ENCODE measurements at places on chromosomes 2 and 18. TPM values are rescaled to one million over a fixed set of nuclear protein-coding genes. Genes with fewer than 3 reads are reported as not detected.
A peak's percentile ranks its signal among the peaks of the same experiment; 100 is the strongest.

Gene PIK3C3
- 38.7 TPM for total RNA-seq

Gene UGT1A4
- total RNA-seq, result not detected

Gene SRD5A2
- not detected for total RNA-seq

Gene ACMSD
- total RNA-seq, result not detected

Gene PPP1R7
- 77.1 TPM for total RNA-seq

Gene MC2R
- not detected for total RNA-seq

DNA sequence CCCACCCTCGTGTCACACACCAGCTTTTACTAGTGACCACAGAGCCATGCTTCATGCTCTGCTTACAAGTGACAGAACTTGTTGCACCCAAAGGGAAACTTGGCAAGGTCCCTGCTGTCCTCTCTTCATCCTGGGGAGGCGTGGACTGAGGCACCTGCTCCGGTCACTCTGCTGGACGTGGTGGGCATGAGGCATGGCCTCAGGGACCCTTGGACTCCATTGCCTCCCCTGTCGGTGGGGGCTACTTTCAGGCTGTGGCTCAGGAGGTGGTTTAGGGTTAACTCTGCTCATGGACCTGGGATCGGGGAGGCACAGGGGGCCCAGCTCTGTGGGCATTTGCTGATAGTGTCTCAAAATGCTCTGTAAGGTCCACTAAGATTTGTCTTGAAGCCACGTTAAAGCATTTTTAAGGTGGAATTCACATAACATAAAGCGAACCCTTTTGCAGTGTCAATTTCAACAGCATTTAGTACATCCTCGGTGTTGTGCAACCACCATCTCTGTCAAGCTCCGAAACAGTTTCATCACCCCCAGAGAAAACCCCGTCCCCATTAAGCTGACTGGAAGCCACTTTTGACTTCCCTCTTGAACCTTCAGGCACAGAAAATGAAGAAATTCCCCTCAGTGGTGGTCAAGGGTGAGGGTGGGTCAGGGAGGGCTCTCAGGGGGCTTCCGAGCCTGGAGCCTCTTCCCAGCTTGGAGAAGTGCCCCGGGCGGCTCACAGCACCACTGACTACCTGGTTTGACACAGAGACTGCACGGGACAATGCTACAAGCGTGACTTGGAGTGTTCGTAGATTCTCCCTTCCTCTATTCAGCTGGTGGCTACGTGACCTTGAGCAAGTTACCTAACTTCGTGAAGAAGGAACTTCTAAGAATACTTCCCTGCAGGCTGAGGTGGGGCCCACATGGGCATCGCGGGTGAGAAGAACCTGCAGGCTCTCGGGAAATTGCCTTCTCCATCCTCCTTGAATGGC, 100.0 kb upstream of the HDAC4 start:
- no peak for DNase-seq

GRCh38 chr18:63140997-63141777, 178.4 kb downstream of the BCL2 start:
- DNase-seq, result no peak

DNA sequence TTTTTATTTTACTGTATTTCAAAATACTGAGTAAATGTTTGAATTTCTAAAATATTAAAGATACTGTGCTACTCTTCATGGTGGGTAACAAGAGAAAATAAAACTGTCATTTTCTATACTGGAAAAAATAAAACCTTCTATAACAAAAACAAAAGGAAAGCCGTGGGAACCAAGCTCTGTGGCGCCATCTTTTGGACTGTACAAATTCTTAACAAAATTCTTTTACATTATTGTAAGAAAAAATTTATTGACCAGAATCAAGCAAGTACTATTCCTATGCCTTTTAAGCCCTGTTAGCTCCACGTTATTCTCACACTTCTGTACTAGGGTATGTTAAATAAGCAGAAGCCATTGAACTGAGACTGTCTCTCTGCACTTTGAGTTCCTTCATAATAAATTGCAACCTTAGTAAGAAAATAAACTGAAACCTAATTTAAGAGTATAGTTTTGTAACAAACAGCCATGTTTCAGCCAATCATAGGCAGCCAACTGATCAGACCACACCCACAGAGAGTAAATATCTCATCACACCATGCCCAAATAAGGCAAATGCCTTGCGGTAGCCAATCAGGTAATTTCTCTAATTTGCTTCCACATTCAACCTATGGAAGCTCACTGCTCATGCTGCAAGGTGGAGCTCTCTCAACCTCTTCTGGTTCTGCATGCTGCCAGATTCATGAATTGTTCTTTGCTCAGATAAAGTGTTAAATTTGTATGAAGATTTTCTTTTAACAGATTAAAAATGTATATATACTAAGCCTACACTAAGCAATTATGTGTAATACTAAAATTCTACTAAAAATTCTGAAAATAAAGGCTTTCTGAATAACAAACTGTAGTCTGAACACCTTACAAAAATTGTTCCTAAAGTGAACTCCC, 42.2 kb downstream of the HIBCH start:
- DNase-seq, result no peak

DNA sequence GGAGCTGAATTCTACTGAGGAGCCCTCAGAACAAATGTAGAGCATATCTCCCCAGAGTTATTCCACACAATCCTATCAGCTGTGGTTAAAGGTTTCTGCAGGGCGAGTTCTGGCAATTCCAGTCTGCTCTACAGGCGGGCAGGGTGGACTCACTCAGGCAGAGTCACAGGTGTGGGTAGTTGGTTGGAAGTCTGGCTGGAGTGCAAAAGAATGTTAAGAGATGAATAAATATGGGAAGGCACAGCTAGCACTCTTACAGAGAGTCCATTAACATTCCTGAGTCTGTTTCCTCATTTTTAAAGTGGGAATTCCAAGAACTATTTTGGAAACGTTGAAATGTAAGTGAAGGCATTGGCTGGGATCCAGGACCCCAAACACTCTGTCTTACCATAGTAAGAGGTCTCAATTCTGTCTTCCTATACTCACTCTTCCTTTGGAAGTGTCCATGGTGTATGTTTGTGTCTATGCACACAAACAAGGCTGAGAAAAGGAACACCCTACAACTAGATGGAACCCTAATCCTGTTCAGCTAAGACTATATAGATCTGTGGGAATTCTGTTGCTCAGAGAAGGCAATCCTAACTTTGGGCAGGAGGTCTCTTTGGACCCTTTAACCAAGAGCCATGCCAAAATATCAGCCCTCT, 63.3 kb upstream of the AQP4 start:
- no peak for DNase-seq

DNA sequence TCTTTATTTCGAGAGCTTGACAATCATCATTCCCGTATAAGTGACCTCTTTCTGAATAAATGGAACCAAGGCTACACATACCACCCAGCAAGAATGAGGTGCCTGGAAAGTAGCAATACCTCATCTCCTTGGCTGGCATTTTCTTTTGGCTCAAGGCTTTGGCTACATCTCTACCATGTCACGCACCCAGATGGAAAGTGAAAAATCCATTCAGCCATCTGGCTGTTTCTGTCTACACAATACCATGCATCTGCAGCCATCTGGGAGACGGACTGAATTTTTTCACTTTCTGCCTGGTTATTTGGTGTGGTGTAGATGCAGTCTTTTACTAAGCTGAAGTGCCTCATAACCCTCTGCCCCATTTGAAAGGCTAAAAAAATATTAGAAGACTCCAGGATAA, 566.9 kb downstream of the BCL11A start:
- no peak for DNase-seq

DNA sequence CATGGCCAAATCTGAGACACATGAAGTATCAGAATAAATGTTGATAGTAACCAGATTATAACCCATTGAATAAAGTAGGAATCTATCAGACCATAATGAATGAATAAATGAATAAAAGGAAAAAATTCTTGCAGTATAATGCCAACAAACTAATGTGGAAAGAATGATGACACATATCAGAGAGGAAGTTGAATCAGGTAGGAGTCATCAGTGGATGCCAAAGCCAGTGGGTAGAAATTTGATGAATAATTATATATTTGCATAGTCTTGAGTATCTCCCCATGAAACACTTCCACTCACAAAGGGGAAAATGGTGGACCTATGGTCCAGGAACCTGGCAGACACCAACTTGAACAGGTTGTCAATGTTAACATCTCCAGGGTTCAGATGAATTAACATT, 68.6 kb downstream of the GALNT3 start:
- no peak for DNase-seq

- no peak for DNase-seq
Measured at GRCh38 chr2:88190808-88191721, 20.9 kb downstream of the THNSL2 start.

DNA sequence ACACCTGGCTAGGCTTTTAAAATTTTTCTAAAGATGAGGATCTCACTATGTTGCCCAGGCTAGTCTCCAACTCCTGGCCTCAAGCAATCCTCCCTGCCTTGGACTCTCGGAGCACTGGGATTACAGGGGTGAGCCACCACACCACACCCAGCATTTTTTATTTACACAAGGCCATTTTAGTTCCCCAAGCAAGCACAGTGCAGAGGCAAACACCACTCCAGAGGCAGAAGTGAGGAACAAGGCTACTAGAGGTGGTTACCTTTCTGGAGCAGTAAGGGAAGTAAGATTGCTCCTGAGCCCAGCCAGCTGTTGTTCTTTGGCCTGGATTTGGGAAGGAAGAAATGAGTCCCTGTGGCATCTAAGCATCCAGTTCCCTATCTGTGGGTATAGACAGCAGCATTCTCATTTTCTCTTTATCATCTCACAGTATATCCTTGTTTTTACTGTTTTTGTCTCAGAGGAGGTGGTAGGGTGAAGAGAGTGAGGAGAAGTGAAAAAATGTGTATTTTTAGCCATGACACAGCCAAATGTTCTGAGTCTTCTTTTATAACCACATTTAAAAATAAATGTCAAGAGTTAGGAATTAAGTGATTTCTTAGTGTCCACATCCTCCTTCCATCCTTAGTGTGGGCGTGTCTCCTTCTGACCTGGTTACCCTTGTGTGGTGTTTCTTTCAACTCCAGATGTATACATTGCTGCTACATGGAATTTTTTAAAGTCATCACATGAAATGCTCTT, 10.5 kb upstream of the TTC39C start:
- no peak for DNase-seq

- DNase-seq, result no peak
Measured at GRCh38 chr2:16038621-16039020, 98.3 kb downstream of the MYCN start.

- DNase-seq, result peak; percentile 78
Measured at GRCh38 chr2:64330281-64331113, 123.5 kb upstream of the LGALSL start.

DNA sequence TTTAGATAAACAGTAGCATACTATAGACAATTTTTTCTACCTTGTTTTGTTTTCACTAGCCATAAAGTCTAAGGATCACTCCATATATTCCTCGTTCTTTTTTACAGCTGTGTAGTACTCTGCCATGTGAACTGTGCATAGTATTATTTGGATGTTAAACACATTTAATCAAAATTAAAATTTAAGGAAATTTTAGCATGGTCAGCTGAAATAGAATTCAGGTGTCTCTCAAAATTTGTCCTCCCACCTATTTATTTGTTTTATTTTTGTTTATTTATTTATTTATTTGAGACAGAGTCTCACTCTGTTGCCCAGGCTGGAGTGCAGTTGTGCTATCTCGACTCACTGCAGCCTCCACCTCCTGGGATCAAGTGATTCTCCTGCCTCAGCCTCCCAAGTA, 46.4 kb upstream of the AAK1 start:
- DNase-seq, result no peak

GRCh38 chr18:41872206-41872605, 82.8 kb upstream of the PIK3C3 start:
- no peak for DNase-seq

DNA sequence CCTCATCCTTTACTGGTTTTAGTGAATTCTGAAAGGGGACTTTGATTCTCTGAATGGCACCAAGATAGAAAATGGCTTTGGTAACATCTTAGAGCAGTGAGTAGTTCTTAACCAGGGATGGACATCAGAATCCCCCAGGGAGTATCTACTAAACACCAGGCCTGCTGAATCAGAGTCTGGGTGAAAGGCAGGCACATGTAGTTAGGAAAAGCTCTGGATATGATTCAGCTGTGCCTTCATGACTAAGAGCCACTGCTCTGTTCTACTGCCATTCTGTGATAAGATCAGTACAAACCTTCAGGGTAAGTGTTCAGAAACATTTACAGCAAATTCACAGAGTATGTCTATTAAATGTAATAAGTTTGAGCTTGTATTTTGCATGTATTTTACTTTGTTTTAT, 46.2 kb upstream of the B3GNT2 start:
- DNase-seq, result no peak

DNA sequence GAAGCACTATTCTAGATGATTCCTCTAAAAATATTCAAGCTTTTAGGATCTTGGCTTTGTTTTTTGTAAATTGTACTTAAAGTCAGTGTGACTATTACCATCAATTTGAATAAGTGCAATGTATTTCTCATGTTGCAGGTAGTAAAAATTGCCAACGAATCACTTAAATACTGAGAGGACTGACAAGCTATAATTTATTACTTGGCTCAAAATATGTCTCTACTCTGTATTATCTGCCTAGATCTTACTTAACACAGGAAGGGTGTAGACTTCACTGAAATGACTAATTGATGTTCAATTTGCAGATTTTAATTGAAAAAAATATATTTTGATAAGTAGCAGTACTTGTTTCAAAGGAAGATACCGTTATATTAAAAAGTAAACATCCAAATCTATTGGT, 202.3 kb downstream of the SLC8A1 start:
- no peak for DNase-seq

DNA sequence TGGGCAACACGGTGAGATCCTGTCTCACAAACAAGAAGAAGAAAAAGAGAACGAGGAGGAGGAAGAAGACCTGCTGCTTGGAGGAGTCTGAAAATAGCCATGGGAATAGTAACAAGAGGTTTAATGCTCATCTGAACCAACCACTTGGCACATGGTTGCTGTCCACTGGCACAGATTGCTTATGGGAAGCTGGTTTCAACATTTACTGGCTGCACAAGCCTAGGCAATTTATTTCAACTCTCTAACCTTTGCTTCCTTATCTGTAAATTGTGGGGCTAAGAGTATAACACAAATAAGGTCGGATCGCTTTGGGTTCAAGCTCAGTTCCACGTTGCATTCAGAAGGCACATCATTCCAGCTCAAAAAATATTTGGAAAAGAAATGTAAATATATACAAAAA, 14.2 kb upstream of the RHOB start:
- no peak for DNase-seq

GRCh38 chr18:58682429-58683069, 11.3 kb downstream of the MALT1 start:
- DNase-seq, result peak; percentile 75

DNA sequence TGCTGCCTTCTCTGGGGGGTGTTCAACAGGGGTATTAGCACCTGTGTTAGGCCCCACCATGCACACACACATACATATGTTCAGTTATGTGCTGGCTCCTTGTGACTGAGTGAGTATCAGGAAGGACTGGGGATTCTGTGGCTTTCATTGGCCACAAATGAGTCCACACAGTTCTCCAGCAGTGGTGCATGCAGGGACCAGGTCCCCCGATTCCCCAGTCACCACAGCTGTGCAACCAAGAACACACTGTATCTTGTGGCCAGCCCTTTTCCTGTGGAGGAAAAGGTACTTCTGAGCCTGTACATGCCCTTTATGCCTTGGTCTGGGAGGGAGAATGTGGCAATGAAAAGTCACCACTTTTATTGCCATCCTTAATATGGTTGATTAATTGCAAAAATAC, 74.9 kb upstream of the KLF7 start:
- DNase-seq, result no peak

GRCh38 chr2:149873936-149874335, 286.4 kb upstream of the MMADHC start:
- no peak for DNase-seq
